ENCODE measurements at places on chromosomes 2 and 18.

GRCh38 chr2:61295981-61296380 is 134.0 kb downstream of the C2orf74 start:
- no peak for DNase-seq

DNA sequence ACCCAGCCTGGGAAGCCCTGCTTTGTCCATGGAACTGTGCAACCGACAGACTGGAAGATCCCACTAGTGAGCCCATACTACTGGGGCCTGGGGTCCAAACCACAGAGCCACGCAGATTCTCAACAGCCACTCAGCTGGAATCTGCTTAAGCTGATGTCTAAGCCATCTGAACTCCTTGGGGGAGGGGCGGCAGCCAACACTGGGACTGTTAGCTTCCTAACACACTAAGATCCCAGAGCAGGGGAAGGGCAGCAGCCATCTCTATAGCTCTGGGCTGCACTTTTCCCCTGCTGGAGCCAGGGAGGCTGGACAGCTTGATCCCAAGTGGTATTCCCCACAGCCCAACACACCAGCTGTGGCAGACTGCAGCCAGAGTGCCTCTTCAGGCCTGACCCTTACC is 118.3 kb downstream of the RPRM start:
- DNase-seq, result no peak

GRCh38 chr2:17311771-17312511 is 206.3 kb downstream of the RAD51AP2 start:
- DNase-seq, result peak; percentile 18

GRCh38 chr2:237695201-237695780 is 67.9 kb downstream of the LRRFIP1 start:
- DNase-seq, result peak; percentile 88

DNA sequence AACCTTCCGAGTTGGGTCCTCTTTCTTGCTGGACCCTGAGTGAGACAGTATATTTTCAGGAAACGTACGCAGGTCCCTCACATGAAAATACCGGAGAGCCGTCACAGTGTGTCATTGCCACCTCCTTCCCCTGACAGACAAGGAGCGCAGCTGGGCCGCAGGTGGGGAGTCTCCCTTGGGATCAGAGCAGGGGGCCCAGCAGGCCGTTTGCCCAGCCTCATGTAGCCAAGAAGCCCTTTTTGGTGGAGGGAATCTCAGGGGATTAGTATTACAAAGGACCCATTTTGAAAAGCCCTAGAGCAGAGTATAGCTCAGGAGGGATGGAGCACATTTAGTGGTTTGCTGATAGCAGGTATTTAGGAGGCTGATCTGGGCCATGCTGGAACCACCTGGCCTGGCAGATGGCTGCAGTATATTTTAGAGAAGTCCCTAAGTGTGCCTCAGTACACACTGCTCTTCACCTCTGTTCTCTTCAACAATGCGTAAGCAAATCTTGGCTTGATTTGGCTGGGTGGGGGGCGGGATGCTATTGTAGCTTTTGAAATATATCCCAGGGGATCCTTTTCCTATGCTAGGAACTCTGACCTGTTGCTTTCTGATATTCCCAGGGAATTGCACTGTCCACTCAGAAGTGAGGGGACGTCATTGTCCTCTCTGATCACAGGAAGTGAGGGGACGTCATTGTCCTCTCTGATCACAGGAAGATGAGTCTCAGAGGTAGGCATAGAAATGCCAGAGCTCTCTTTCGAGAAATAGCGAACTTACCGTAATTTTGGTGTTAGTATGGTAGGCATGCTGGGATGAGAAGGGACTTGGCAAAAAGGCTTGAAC is 171.9 kb downstream of the HRH4 start:
- DNase-seq, result no peak

GRCh38 chr2:73266061-73266901 is 18.0 kb downstream of the FBXO41 start:
- DNase-seq, result no peak

GRCh38 chr2:70982971-70983370 is 4.5 kb downstream of the ANKRD53 start:
- no peak for DNase-seq
